ENCODE measurements at places on chromosomes 6 and 20.

GRCh38 chr6:164085091-164086075, 670.9 kb downstream of the QKI start:
- DNase-seq = no peak

DNA sequence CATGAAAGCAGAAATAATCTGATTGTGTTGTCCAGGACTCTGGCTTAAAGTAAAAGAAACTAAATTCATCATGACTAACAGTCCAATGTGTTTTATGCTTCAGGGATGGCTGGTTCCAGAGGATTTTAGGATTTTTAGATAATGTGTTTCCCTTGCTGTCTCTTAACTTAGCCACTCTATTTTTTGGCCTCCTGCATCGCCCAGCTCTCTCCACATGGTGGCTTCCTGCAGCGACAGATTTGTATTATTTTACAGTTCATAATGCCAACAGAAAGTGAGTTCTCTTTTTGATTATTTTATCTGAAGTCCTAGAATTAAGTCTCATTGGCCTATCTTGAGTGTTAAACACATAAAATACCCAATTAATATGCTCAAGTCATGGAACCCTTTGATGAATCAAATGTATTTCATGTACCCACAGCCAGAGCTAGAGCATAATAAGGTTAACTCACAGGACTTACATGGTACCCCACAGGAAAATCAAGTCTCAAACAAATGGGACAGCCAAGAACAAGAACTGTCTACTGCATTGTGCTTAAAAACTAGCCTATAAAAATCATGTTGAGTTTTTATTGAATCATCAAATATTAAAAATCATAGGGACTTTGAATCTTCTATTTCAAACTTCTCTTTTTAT, 582.5 kb downstream of the DOK5 start:
- DNase-seq = peak; percentile 8

- DNase-seq = no peak
Observed at GRCh38 chr6:101399616-101400162, 6.2 kb downstream of the GRIK2 start.

- DNase-seq = peak; percentile 80
Observed at GRCh38 chr6:73610444-73611275, 43.1 kb downstream of the SLC17A5 start.

DNA sequence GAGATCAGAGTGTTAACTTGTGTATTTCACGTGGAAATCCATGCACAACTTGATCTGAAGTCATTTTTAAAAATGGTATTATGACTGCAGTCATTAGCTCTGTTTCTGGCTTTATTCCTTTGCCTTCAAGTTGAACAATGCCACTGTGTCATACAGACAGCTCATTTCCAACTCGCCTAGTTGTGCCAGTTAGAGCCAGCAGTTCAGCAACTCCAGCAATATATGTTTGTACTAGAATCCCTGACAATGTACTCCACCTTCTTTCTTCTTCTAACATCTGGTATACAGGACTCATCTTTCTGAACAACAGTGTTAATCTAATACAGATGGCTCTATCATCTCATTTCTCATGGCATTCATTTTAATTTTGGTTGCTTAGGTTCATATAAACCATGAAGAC, 418.3 kb upstream of the POU3F2 start:
- no peak for DNase-seq

DNA sequence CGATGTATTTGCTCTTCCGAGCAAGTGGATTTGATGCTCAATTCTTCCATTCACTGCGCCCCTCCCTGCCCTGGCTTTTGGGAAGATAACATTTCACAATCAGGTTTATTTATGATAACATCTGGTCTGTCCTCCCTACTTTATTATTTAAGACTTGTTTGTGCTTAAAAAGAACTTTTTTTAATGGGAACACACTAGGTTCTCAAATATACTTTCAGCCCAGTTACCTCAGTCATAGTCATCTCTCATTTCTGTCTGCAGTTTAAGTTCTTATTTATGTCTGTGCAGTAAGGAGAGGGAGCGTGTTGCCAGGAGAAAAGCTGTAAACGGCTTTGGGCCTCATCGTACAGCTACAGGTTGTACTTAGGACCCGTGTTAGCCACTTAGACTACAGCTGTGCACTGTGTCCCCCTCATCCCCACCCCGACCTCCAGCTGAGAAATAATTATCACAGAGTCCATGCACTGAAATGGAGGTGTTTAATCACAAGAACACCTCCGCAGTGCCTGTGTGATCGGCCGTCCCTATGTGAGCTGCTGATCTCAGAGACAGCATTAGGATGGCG, 99.3 kb downstream of the RPP40 start:
- DNase-seq = no peak

GRCh38 chr6:152316024-152316423, 321.1 kb downstream of the SYNE1 start:
- DNase-seq = no peak

GRCh38 chr6:99146711-99147110, 199.0 kb upstream of the FBXL4 start:
- DNase-seq = no peak

GRCh38 chr6:68901044-68901443, 266.0 kb downstream of the ADGRB3 start:
- DNase-seq = no peak
